ENCODE measurements at places on chromosomes 2 and 18.

- H3K27me3 ChIP-seq, result peaks cover 5% of the 10 kb centered on the region
- no peak overlapping the region for H3K4me3 ChIP-seq
- no peak overlapping the region for H3K27ac ChIP-seq
- H3K36me3 ChIP-seq, result no peaks in the 10 kb centered on the region
- DNase-seq, result no peak
Measured at GRCh38 chr18:41372046-41372665, 582.9 kb upstream of the PIK3C3 start.

DNA sequence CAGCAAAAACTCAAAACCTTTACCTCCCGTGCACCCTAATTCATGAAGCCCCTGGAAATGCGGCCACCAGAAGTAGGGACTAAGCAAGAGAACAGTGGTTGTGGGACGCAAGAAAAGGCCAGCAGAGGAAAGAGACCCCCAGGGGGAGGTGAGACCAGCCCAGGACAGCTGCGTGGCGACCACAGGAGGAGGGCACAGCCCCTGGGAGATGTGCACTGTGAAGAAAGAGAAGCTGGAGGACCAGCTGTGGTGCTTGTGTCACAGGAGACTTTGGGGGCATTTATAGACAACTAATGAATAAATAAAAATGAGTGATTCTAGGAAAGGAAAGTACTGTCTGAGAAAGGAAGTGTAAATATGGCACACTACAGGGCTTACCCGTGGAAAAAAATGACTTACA lies 263.8 kb downstream of the EIPR1 start:
- H3K4me1 ChIP-seq, result no peaks in the 10 kb centered on the region
- no peaks in the 10 kb centered on the region for H3K27me3 ChIP-seq
- H3K36me3 ChIP-seq, result no peaks in the 10 kb centered on the region

DNA sequence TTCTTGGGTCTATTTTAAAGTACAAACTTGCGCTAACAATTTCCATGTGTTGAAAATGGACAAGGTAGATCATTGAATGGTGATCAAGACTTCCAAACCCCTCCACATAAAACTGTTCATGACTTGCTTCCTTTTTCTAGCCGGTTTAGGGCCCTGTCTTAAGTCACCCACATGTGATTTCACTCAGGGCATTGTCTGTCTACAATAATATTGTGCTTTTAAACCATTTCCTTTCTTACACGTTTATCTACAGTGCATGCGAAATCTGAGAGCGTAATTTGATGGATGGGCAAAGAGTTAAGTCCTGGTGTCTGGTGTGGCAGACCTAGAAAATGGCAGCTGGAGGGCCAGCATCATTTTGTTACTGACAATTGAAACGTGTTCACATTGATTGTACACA lies 2.0 kb upstream of the ZNF516 start:
- no peak overlapping the region for H3K4me3 ChIP-seq
- no peaks in the 10 kb centered on the region for H3K36me3 ChIP-seq
- no peak for DNase-seq
- H3K4me1 ChIP-seq, result peaks cover 8% of the 10 kb centered on the region
- peak overlapping the region; percentile 72 for H3K27ac ChIP-seq

GRCh38 chr2:74427551-74427950 lies 6.0 kb downstream of the WDR54 start:
- no peak for DNase-seq
- H3K27me3 ChIP-seq, result no peaks in the 10 kb centered on the region
- no peak overlapping the region for H3K4me3 ChIP-seq
- peaks cover 40% of the 10 kb centered on the region for H3K4me1 ChIP-seq
- peaks cover 10% of the 10 kb centered on the region for H3K36me3 ChIP-seq

DNA sequence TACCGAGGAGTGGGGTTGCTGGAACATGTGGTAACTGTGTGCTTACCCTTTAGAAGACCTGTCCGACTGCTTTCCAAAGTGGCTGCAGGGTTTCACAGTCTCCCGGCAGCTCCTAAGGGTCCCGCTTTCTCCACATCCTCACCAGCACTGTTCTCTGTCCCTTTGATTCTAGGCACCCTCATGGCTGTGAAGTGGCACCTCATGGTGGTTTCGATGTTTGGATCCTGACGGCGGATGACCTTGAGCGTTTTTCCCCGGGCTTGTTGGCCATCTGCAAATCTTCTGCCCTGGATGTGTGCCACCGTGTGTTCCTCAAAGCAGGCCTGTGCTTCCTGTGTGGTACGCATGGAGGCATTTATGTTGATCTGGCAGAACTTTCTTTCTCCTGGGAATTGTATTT lies 292.5 kb upstream of the HDAC4 start:
- DNase-seq, result no peak
- no peaks in the 10 kb centered on the region for H3K4me1 ChIP-seq
- H3K27me3 ChIP-seq, result no peaks in the 10 kb centered on the region
- H3K27ac ChIP-seq, result no peak overlapping the region
- no peaks in the 10 kb centered on the region for H3K36me3 ChIP-seq

- no peak overlapping the region for H3K27ac ChIP-seq
- H3K36me3 ChIP-seq, result no peaks in the 10 kb centered on the region
- no peaks in the 10 kb centered on the region for H3K4me1 ChIP-seq
Measured at GRCh38 chr2:113686537-113686936, 59.5 kb downstream of the RABL2A start.

DNA sequence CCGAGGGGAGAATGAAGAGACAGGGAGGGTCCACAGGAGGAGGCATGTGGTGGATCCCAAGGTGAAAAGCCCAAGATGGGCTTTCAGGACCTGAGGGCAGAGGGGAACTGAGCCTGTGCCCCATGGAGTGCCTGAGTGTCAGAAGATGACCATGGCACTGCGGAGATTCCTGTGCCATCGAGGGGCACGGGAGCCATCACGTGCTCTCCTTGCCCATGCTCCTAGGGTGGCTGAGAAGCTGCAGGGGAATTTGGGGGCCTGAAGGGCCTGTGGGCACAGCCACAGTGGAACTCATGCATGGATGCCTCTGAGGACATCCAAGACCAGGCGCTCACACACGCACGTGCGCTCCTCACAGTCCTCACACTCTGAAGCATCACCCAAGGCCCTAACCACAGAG lies 56.1 kb upstream of the GLI2 start:
- H3K36me3 ChIP-seq, result no peaks in the 10 kb centered on the region
- H3K4me3 ChIP-seq, result no peak overlapping the region
- no peak for DNase-seq
- no peak overlapping the region for H3K27ac ChIP-seq
- H3K4me1 ChIP-seq, result no peaks in the 10 kb centered on the region
- H3K27me3 ChIP-seq, result no peaks in the 10 kb centered on the region

All from liver (tissue), 10 donors.